ENCODE measurements at places on chromosomes 12 and 14.

GRCh38 chr12:106226884-106227640, 20.8 kb downstream of the CKAP4 start:
- DNase-seq, result peak; percentile 78

DNA sequence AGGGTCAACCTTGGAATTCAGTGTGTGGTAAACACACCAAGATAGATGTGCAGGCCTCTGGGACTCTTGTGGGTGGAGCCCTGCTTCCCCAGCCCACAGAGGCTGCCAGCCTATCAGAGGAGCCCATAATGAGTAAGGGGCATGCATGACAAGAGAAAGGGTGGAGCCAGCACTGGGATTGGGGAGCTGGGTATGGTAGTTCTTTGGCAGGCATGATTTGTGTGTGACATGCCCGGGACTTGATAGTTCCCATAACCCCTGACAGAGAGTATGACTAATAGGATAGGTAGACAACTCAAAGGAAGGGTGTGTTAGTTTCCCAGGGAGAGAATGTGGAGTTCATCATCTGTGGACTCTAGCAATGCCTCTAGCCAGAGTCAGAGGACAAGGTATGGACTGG, 143.0 kb downstream of the EMP1 start:
- DNase-seq, result no peak

- DNase-seq, result no peak
Observed at GRCh38 chr14:101502761-101503392, 58.4 kb upstream of the DIO3 start.

DNA sequence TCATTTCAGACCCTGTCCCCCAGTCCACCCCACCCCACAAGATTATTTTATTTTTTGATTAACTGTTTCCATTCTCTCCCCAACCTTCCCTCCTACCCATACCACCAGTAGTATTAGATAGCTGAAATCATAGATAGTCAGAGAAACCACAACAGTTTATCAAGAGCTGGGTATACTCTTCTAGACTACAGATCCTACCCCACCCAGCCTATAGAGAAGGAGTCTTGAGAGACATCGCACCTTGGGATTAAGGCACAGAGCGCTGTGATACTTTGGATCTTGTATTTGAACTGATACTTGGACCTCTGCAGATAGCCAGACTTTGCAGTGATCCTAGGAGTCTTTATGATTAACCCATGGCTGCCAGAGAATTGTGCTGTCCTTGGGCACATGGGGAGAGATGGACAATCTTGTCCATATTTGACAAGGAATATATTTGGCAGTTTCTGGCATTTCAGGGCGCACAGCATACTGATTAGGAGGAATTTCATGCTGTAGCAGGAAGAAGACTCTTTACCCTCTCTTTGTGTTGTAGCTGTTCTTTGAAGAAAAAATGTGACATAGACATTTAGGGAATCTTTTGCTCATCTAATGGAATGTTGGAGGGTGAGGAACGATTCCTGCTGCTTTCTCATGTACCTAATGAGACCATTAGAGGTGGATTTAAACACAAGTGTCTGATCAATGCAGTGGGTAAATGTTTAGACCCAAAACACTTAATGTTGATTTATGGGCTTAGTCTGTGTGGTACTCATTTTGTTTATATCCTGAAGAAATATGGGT, 982 bp downstream of the RBMS2 start:
- peak; percentile 86 for DNase-seq

DNA sequence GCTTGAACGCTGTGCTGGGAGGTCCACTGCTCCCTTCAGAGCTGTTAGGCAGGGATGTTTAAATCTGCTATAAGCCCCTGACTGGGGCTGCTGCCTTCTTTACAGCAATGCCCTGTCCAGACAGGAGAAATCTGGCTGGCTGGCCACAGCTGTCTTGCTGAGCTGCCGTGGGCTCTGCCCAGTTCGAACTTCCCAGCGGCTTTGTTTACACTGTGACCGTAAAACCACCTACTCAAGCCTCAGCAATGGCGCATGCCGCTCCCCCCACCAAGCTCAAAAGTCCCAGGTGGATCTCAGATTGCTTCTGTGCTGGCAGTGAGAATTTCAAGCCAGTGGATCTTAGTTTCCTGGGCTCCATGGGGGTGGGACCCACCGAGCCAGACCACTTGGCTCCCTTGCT, 35.8 kb downstream of the CKAP4 start:
- no peak for DNase-seq

GRCh38 chr12:8819666-8819980, 2.8 kb upstream of the A2ML1 start:
- no peak for DNase-seq

DNA sequence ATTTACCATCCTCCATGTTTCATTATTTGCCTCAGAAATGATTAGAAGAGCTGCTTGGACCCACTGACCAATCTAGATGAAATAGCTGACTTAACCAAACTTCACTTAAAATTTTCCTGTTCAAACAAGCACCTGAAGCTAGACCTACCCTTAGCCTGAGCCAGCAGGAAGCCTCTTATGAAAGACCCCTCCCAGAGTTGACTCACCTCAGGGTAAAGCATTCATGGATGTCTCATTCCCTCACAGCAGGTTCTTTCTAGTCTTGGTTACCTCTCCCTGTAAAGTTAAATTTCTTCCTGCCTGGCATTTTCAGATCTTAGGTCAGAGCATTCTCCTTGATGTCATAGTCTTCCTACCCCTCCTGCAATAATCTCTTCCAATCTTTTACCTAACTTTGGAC, 1209.8 kb downstream of the FLRT2 start:
- no peak for DNase-seq

DNA sequence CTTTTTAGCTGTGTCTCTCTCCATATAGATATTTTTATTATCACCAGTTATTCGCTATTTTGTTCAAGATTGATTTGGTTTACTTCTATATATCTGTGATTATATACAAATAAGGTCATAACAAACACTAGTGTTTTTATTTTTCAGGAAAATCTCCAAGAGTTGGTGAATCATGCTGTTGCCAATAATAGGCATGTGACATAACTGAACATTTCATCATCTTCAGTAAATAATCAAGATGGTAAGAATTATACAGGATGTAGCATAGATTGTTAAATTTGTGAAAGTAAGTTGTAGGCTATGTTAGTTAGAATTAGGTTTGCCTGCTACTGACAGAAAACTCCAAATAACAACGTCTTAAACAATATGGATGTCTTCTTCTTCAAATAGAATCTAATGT, 240.9 kb upstream of the PDE3A start:
- no peak for DNase-seq

- no peak for DNase-seq
Observed at GRCh38 chr14:88454886-88455285, 69.4 kb downstream of the SPATA7 start.

- DNase-seq, result no peak
Observed at GRCh38 chr14:37669242-37669641, 73.8 kb downstream of the TTC6 start.

DNA sequence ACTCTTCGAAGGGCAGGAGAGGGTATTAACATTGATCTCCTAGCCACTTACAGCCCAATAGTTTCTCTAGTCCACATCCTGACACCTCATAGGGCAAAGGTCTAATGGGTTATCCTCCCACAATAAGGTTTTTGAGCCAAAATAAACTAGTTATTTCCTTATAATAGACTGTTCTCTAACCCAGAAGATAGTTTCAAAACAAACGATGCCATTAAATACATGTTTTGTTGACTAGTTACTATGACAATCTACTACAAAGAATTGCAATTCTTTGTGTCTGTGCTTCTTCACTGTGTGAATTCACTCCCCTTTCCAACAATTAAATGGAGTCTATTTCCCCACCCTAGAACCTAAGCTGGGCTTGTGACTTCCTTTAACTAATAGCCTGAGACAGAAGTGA, 6.4 kb upstream of the ACTR10 start:
- no peak for DNase-seq

All from hematopoietic multipotent progenitor cell treated with erythropoietin and hydrocortisone succinate and interleukin-3 and kit ligand, for 6 days (in vitro differentiated cells).